ENCODE measurements at places on chromosomes 11 and 22.

DNA sequence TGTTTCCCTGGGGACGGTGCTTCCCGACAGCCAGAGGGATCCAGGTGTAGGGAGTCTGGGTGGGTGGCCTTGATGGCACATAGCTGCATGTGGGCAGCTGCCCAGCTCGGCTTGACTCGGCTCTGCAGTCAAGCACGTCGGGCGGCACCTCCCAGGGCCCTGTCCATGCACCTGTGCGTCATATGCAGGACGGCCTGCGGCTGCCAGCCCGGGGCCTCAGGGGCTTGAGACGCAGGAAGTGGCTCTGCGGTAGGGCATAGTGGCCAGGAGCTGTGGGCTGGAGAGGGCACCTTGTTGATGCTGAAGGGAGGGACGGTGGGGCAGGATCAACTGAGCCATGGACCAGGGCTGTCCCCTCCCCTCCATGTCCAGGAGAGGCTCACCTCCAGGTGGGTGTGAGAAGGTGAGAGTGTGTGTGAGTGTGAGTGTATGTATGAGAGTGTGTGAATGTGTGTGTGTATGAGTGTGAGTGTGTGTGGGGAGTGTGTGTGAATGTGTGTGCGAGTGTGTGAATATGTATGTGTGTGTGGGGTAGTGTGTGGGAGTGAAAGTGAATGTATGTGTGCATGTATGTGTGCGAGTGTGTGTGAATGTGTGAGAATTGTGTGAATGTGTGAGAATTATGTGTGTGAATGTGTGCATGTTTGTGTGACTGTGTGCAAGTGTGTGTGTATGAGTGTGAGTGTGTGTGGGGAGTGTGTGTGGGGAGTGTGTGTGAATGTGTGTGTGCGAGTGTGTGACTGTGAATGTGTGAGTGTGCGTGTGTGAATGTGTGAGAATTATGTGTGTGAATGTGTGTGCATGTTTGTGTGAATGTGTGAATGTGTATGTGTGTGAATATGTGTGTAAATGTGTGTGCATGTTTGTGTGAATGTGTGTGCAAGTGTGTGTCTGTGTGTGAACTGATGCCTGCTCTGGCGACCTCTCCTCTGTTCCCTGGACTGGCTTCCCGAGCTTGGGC, 5.7 kb upstream of the SUN2 start:
- DNase-seq = no peak

DNA sequence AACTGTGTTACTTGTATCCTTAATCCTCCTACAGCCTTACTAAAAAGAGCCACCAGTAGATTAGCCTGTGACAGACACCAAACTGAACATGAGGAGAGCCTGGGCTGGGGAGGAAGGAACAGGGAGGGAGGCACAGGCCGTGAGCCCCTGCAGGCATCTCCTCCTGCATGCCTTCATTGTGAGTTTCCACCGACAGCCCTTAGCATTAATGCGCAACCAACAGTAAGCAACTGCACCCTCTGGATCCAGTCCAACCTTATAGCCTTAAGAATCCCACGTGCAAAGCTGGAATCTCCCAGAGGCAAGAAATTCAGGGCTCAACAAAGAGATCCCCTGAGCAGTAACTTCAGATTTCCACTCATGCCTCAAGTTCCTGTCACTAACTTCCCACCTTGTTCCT, 84.6 kb downstream of the ETS1 start:
- peak; percentile 96 for DNase-seq

DNA sequence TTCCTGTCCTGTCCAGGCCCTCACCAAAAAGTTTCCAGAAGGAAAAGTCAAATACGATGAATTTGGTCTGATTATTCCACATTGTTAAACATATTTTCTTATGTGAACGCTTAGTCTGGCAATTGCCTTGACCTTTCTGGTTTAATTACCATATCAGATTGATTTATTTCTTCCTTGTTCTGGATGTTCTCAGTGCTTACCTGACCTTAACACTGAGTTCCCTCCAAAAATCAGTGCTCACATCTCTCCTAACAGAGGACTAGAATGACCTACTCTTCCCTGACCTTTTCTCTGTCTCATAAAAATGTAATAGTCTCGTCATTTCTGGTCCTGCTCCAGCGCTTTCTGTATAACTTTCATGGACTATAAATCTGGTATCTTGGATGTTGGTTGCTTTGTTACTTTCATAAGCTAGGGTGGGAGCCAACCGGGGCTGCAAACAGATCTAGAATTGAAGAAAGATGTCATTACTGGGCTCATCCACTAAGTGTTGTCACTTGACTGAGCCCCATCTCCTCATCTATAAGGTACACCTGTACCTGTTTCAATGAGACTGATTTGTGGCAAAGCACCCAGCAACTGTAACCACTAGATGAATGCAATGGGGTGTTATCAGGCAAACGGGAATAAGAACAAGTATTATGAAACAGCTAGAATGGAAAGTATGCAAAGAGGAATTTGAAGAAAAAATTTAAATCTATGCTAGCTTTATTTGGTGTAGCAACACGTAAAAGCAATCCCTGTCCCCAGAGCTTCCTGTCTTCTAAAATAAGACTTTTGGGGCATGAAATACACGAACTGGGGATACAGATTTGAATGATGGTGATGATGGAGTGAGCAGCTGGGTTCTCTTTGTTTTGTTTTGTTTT, 2.4 kb downstream of the FADS2 start:
- DNase-seq = peak; percentile 28

GRCh38 chr22:49005557-49005956, 822.1 kb downstream of the BRD1 start:
- DNase-seq = no peak

DNA sequence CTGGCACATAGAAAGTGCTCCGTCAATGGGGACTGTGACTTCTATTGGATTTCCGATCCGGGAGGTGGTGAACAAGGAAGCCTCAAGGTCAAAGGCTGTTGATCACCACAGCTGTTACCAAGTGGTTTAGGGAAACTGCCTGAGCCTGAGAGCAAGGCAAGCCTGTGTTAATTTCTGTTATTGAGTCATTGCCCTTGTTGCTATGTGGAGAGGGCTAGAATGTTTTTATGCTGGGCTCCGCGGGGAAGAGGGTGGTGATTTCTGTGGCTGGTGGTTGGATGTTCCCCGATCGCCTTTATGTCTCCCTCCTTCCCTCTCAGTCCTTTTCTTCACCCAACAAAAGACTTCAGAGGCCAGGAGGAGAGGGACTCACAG, 108.5 kb upstream of the ALX4 start:
- DNase-seq = no peak

All from IMR-90 (cell line).